ENCODE measurements at places on chromosomes 11 and 22. TPM values are rescaled to one million over a fixed set of nuclear protein-coding genes. Genes with fewer than 3 reads are reported as not detected.

DNA sequence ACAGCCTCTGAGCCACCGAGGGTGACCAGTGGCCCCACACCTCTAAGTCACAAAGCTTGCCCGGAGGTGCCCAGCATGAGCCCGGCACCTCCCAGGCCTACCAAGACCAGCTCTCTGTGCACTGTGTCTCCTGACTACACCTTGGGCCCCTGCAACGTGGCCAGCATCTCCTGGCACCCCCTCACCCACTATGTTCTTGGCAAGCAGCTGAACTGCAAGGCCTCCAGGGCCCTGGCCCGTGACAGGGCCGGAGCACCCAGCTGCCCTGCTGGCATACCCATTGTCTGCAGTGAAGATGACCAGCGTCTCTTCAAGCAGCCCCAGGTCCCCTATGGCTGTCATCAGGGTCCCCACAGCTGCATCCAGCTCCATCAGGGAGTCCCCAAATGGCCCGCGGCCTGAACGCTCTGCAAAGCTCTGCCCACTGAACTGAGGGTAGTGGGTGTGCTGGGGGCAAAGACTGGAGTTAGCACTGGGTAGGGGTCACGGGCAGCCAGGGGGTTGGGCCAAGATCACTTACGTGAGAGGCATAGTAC lies 1.6 kb downstream of the ARSA start:
- H3K36me3 ChIP-seq, result no peaks in the 10 kb centered on the region
- peak overlapping the region; percentile 38 for H3K4me3 ChIP-seq
- H3K27ac ChIP-seq, result no peak overlapping the region
- H3K27me3 ChIP-seq, result peaks cover 7% of the 10 kb centered on the region

DNA sequence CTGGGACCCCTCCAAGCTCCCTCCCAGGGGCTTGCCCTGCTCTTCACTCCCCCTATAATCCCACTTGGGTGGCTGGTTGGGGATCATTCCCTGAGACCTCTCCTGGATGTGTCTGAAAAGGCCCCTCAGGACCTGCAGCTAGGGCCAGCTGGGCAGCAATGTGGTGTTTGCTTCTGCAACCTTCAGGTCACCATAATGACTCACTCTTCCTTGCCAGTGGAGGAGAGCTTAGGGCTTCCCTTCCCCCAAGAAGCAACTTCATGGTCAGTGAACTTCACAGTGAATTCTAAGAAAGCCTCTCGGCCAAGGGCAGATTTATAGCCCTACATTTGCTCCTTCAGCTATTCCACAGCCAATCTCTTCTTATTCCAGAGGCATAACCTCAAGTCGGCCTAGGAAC lies 45.1 kb upstream of the TSPAN18 start:
- H3K27me3 ChIP-seq, result no peaks in the 10 kb centered on the region
- no peak overlapping the region for H3K27ac ChIP-seq
- no peak for DNase-seq
- no peaks in the 10 kb centered on the region for H3K36me3 ChIP-seq
- no peak overlapping the region for H3K4me3 ChIP-seq

The ZP1 gene
- total RNA-seq, result not detected

DNA sequence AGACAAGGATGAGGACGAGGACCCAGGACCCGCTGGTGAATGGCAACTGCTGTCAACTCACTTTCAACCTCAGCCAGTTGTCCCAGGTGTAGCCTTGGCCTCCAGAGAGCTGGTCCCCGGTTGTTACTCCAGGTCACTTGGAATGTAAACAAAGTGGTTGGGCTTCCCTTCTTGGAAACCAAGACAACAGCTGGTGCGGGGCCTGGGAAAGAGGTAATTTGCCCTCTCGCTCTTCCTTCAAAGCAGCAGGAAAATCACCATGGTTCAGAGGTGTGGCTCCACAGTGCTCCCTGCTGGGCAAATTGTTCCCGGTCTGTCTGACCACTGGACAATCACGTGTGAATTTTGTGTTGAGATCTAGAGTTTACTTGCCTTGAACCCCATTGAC lies 15.0 kb downstream of the SLC1A2 start:
- no peak overlapping the region for H3K4me3 ChIP-seq
- H3K27ac ChIP-seq, result no peak overlapping the region
- H3K36me3 ChIP-seq, result no peaks in the 10 kb centered on the region
- H3K27me3 ChIP-seq, result no peaks in the 10 kb centered on the region
- H3K4me1 ChIP-seq, result no peaks in the 10 kb centered on the region

GRCh38 chr11:62133328-62134065 lies 9.7 kb downstream of the INCENP start:
- H3K27me3 ChIP-seq, result no peaks in the 10 kb centered on the region
- H3K4me3 ChIP-seq, result no peak overlapping the region
- no peak overlapping the region for H3K27ac ChIP-seq
- no peak for DNase-seq
- H3K36me3 ChIP-seq, result peaks cover 53% of the 10 kb centered on the region
